DMS53 (cell line): ENCODE measurements at places on chromosomes 1 and 21.
A peak's percentile ranks its signal among the peaks of the same experiment; 100 is the strongest.

DNA sequence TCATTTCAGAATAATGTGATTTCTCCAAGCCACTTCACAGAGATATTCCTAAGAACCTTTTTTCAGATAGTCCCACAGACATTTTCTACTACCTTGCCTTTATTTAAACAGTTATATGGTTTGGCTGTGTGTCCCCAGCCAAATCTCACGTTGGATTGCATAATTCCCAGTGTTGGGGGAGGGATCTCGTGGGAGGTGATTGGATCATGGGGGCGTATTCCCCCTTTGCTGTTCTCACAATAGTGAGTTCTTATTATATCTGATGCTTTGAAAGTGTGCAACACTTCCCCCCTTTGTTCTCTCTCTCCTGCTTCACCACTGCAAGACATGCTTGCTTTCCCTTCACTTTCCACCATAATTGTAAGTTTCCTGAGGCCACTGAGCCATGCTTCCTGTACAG, 93.6 kb upstream of the ZNF678 start:
- DNase-seq: no peak

- DNase-seq: no peak
These were observed 365.8 kb upstream of the DPYD start for GRCh38 chr1:98286656-98287055.

DNA sequence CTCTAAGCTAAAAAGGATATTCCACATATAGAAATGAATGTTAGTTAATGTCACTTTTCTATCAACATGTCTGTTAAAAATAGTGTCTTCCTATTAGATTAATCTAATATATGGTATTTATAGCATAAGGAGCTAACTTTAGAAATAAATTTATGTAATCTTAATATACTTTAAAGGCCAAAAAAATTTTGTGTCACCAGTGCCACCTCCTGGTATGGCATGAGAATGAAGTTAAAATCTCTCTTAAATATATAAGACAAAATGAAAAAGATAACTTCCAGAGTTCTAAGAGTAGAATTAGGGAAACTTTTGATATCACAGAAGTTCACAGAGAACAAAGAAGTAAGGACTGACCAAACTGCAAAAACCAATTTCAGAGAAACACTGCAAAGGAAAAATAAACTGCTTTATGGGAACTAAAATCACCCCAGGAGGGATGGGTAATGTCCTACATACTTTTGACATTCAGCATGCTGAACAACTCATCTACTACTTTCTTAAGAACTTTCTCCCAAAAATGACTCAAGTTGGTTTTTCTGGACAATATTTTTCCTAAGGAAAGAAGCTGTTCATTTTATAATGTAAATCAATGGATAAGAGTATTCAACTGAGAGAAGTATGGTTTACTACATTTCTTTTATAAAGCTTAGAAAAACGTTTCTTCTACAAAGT, 82.8 kb downstream of the TRIM33 start:
- DNase-seq: peak; percentile 27

- DNase-seq: no peak
These were observed 66.8 kb upstream of the JUN start for GRCh38 chr1:58850636-58851035.

DNA sequence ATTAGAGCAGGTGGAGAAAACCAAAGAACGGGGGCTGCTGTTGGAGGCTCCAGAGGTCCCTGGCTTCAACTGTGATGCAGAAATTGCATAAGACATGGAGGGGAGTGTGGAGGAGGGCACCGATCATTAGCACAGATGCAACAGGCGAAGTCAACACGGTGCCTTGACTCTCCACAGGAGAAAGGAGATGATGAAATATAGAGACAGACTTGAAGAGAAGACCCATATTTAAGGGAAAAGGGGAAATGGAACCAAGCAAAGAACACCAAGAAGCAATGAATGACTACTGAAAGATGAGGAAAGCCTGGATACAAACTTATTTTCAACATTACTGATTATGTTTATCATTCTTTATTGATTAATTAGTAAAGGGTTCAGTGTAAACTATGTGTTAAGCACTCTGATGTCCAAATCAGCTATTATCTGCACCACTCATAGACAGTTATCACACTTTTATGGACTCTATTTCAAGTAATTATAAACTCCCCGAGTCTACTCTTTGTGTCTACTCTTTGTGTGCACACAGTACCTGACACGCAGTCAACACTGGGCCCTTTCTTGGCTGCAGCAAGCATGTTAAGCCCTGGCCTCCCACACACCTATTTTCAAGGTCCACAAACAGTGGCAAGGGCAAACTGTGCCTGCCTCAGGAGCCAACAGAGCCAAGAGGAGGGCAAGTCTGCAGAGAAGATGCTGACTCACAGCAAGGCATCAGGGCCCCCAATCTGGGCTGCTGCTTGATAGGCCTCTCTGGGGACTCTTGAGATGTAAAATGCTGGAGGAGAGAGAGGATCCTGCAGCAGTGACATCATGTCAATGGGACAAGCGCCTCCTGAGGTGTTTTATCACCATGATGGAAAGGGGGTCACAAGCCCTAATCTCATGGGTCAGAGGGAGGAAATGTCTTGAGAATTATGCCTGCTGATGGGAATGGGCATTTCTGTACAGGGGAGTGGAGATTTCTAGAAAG, 17.6 kb downstream of the PCNX2 start:
- DNase-seq: no peak

- no peak for DNase-seq
These were observed 3.3 kb upstream of the C1orf174 start for GRCh38 chr1:3903141-3904005.

DNA sequence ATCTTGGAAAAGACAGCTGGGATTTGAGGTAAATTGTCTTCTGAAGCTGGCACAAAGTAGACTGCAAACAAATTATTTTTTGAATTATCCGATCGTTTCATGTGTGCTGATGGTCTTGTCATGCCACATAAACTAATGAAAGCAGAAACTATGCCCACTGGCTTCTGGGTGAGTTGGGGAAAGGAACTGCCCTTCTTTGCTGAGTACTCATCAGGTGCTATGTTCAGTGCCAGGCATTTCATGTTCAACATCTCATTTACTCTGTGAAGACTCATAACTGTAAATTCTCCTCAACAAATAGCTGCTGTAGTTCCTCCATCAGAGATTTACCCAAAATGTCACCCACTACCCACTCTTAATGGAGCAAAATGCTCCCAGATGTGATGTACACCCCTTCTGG, 1.2 kb downstream of the TRIT1 start:
- no peak for DNase-seq

DNA sequence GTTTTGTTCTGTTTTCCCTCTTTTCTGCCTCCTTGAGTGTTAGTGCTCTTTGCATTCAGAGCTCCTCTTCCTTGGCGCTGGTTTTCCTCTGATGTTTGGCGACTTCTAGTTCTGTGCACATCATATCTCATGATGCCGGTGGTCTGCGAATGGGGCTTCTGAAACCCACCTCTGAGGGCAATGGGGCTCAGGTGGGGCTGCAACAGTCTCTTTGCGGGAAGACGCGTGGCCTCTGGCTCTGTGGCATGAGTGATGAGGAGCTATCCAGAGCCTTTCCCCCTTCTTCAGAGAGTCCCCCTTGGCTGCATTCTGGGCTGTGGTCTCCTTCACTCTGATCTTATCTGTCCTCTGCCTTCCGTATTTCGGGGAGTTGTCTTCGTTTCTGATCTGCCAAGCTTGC, 39.0 kb downstream of the TNFRSF8 start:
- no peak for DNase-seq

- DNase-seq: peak; percentile 90
These were observed 9.2 kb downstream of the IKBKE start for GRCh38 chr1:206479183-206480125.

DNA sequence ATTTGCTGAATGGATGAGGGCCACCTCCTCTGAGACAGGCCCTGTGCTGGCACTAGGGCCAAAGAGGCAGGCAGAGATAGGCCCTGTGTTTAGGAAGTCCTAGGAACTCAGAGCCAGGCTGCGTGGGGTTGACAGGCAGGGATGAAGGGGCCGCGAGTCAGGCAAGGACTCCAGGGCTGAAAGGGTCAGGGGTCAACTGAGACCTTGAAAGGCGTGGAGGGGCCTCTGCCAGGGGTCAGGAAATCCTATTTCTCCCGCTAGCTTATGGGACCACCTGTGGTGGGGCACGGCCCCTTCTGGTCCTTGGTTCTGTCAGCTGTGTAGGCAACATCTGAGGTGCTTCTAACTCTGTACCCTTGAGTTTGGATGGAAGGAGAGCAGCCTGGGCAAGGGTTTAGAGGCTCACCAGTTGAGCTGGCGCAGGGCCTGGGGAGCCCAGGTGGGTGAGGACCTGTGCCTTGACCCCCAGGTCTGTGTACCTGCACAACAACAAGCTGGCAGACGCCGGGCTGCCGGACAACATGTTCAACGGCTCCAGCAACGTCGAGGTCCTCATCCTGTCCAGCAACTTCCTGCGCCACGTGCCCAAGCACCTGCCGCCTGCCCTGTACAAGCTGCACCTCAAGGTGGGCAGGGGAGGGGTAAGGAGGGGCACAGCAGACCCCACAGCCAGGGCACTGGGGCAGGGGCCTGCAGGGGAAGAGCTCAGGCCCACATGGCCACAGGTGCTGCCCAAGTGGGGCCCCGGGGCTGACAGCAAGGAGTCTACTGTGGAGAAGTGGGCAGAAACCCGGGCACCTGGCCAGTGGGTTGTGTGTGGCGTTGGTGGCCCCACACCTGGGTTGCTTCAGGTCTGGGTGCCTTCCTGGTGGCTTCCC, 14.9 kb downstream of the PODN start:
- DNase-seq: no peak
